Left ventricle myocardium inferior (tissue), 1 donor: ENCODE measurements at places on chromosomes 1 and 21. TPM values are rescaled to one million over a fixed set of nuclear protein-coding genes. Genes with fewer than 3 reads are reported as not detected.
A peak's percentile ranks its signal among the peaks of the same experiment; 100 is the strongest.

Gene B4GALT2
- total RNA-seq = 40.3 TPM

Gene C8A
- not detected for total RNA-seq

Gene HCN3
- 1.2 TPM for total RNA-seq

DNA sequence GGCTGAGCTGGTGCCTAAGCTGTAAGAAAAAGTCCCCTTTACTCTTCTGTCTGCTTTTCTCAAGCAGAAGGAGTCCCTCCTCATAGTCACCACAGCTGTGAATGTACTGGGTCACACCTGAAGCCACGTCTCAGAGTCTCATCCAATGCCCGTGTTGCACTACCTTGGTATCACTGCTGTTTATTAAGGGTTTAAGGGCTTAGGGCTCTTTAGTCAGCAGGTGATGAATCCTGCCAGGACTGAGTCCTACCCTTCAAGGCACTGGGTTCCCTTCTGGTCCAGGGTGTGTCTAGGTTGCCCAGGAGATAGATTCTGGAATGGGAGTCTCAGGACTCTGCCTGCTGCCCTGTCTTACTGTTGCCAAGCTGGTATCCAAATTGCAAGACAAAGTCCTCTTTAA lies 33.4 kb upstream of the ROR1 start:
- H3K27ac ChIP-seq = no peak overlapping the region
- no peaks in the 10 kb centered on the region for H3K27me3 ChIP-seq
- no peaks in the 10 kb centered on the region for H3K4me1 ChIP-seq

DNA sequence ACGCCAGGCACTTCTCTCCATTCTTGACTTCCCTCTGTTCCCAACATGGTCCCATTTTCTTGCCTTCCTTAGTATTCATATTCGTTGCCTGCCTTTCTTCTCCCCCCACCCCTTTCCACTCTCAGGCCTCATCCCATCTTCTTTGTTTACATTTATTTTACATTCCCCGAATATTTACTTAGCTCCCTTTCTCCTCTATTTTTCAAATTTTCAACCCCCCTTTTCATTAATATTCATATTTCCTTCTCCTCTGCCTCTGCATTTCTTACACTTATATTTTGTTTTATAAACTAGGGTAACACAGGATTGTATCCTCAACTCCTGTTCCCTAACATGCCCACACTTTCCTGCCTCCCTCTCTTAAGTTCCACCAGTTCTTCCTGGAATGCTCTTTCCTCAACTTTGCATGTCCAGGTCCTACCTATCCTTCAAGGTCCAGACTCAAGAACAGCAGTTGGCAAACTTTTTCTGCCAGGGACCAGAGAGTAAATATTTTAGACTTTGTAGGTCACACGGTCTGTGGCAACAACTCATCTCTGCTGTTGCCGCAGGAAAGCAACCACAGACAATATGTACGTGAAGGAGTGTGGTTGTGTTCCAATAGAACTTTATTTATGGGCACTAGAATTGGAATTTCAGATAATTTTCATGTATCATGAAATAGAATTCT lies 29.8 kb upstream of the A3GALT2 start:
- H3K4me3 ChIP-seq = peak overlapping the region; percentile 68
- H3K27me3 ChIP-seq = no peaks in the 10 kb centered on the region
- peak overlapping the region; percentile 99 for H3K27ac ChIP-seq

- H3K27me3 ChIP-seq = no peaks in the 10 kb centered on the region
- H3K4me3 ChIP-seq = no peak overlapping the region
- peaks cover 14% of the 10 kb centered on the region for H3K4me1 ChIP-seq
Measured at GRCh38 chr1:236345728-236346127, 48.4 kb upstream of the EDARADD start.

DNA sequence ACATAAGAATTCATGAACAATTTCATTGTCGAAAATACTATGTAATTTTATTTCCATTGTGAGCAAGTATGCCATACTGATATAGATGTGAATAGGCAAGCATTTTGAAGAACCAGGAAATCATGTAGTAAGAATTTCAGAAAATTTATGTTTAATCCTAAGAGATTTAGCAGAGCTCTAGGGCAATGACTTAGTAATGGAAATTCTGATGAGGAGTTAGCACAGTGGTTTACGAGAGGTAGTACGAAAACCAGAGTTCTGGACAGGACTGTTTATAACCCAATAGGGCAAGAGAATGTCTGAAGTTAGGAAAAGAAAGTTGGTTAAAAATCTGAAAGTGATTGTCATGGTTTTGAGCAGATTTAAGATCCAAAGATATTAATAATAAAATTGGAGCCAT lies 439.6 kb upstream of the DEPDC1 start:
- no peak overlapping the region for H3K4me3 ChIP-seq
- no peaks in the 10 kb centered on the region for H3K27me3 ChIP-seq
- H3K36me3 ChIP-seq = no peaks in the 10 kb centered on the region
- DNase-seq = no peak
- no peaks in the 10 kb centered on the region for H3K4me1 ChIP-seq
- no peak overlapping the region for H3K27ac ChIP-seq

DNA sequence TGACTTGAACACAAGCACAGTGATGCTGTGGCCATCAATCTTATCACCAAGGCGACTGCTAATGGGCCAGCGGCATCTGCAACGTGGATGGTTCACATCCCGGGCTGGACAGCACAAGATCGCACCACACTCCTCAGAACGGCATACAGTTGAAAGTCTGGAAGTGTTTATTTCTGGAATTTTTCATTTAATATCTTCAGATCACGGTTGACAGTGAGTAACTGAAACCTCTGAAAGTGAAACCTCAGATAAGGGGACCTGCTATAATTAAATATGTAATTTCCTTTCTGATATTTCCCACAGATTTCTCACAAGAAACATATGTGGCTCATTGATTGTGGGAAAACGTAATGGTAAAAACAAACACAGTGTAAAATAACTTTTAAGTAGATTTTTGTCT lies 83.7 kb downstream of the POFUT2 start:
- H3K4me3 ChIP-seq = no peak overlapping the region
- no peak overlapping the region for H3K27ac ChIP-seq
- H3K36me3 ChIP-seq = peaks cover 43% of the 10 kb centered on the region
